ENCODE measurements at places on chromosomes 12 and 14.

GRCh38 chr12:132506328-132507160 lies 16.6 kb downstream of the FBRSL1 start:
- DNase-seq, result no peak

DNA sequence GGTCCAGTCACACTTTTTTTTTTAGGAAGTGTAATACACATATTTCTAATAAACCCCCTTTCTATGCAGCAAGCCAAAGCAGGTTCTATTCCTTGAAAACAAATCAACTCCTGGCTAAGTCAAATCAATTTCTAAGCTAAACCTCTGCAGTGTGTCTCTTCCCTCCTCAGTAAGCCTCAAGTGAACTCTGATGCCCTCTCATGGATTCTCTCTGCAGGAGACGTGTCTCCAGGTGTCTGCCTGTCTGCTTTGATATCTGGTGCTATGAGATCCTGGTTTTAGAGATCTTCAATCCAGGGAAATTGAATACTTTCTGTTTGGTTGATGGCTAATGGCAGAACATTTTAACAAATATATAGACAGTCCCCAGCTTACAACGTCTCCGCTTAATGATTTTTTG lies 791.7 kb downstream of the AACS start:
- no peak for DNase-seq

DNA sequence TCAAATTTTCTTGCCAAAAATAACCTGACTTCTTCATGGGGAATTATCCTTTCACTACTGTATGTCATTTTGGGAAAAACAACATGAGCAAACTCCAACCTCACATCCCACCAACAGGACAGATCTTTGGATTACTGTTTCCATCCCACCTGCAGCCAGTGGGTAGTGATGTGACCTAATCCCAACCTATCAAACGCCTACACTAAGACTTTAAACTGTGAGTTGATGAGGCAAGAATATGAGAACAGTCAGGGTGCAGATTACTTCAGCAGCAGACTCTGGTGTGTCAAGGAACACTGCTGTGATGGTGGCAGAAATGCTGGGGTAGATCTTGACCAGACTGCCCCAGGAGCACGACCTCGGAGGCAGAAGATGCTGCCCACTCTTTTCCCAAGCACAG lies 293.2 kb downstream of the DUSP6 start:
- no peak for DNase-seq

DNA sequence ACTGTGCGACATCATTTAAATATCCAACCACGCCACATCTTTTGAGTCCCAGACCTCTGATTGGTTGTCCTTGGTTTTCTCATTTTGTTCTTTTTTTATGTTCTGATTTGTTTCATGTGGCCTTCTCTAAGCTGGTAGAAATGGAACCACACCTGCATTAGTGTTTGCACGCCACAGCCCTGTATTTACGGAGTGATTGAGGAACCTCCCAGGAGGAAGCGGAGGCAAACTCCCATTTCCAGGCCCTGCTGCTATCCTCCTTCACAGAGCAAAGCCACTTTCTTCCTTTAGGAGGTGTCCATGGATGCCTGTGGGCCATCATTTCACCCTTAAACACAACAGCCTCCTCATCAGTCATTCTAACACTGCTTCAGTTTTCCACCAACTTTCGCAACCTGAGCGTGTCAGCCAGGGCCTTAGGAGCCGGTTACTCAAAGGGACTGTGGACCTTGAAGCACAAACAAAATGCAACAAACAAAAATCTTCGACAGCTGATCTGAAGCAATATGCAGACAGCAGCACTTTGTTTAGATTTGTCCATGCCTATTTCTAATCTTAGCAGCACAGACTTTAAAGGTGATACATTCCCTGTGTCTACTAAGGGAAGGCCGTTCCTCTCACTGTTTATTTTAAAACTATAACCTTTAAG lies 1258.1 kb upstream of the TMEM132C start:
- DNase-seq, result no peak

GRCh38 chr14:91911474-91912032 lies 35.9 kb downstream of the FBLN5 start:
- peak; percentile 7 for DNase-seq

- no peak for DNase-seq
These were observed 149.5 kb downstream of the SLC6A15 start for GRCh38 chr12:84763107-84763506.

DNA sequence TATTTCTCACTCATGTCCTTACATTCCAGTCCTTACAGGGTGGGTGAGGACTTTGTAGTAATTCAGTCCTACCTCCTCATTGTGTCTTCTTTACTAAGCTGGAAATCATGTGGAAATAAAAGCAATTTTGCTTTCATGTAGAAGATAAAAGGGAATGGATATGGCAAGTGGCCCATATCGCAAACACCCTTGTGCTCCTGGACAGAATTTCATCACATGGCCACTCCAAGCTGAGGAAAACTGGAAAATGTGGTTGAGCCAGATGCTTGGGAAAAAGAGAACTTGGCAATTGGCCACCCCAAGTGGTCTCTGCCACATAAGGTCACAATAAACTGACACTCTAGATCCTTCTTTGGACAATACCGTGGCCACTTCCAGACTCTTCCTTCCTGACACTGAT lies 64.2 kb upstream of the IFNG-AS1 start:
- DNase-seq, result no peak

DNA sequence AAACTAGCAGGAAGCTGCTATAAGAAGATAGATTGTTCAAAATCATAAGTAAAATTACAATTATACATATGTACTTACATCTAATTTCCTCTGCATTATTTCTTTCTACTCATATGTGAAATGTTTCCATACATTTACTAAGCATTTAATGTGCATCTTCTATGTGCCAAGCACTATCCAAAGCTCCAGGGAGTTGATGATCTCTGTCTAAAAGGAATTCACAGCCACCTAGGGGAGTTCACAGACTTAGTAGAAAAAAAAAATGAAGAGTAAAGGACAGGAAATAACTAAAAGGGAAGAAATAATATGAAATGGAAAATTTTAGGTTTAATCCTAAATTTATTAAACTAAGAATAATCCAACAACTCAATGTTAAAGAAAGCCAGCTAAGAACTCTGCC lies 91.7 kb downstream of the EFCAB11 start:
- no peak for DNase-seq

Data from stimulated activated CD8-positive, alpha-beta memory T cell treated with anti-CD3 and anti-CD28 coated beads, Interleukin-15, amount 100 ng/mL, for 4 hours (primary cell).